ENCODE measurements at places on chromosomes 7 and 10.

GRCh38 chr10:4215485-4215884 is 430.5 kb upstream of the KLF6 start:
- no peak for DNase-seq

- DNase-seq: no peak
These were observed 352.8 kb upstream of the VSTM2A start for GRCh38 chr7:54189330-54189729.

DNA sequence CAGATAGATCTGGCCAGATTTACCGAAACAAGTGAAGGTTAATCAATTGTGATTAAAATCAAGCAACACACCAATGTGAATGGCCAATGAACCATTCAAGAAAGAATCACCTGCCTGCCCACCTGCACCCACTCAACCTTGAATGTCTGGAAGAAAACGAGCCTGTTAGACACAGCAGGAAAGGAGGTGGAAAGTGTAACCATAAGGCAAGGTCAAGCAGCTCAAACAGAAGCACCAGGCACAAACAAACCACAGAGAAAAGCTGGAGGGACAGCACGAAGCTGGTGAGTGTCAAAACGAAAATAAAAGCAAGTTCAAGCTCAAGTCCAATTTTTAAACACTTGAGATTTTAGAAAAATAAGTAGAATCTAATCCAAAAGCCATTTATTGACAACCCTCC is 64.9 kb downstream of the STEAP1B start:
- no peak for DNase-seq

GRCh38 chr7:99380032-99380822 is 5.7 kb downstream of the ARPC1B start:
- DNase-seq: no peak

DNA sequence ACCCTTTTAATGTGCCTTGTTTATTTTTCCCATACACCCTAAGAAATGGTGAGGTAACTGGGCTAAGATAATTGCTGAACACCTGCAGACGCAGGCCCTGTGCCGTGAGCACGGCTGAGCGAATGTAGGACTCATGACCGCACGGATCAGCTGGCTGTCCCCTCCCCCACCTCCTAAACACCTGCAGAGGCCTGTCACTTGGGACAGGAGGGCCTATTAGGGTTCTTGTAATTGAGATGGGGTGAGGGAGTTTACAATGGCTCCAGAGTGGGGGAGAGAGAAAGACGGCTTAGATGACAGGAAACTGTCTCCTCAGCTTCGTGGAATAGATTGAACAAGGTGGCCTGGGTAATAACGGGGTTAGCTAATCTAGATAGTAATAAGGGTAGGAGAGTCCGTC is 291.7 kb upstream of the HABP2 start:
- DNase-seq: no peak

DNA sequence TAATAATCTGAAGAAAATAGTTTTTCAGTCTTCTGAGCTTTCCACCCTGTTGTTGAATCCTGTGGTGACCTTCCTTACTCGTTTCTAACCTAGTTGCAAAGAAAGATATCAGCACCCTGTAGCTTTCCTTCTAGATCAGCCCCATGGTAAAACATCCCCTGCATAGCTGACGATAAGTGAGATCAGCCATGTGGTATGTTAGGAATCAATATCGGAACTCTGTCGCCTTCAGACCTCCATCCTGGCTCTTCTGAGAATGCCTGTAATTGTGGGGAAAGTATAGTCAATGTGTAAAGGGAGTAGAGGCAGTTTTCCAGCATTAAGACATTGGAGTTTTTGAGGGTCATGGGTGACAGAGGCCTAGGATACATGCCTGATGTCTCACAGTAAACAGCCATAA is 151.8 kb downstream of the LRRC4 start:
- no peak for DNase-seq

- DNase-seq: no peak
These were observed 11.7 kb upstream of the WAPL start for GRCh38 chr10:86533328-86533727.

DNA sequence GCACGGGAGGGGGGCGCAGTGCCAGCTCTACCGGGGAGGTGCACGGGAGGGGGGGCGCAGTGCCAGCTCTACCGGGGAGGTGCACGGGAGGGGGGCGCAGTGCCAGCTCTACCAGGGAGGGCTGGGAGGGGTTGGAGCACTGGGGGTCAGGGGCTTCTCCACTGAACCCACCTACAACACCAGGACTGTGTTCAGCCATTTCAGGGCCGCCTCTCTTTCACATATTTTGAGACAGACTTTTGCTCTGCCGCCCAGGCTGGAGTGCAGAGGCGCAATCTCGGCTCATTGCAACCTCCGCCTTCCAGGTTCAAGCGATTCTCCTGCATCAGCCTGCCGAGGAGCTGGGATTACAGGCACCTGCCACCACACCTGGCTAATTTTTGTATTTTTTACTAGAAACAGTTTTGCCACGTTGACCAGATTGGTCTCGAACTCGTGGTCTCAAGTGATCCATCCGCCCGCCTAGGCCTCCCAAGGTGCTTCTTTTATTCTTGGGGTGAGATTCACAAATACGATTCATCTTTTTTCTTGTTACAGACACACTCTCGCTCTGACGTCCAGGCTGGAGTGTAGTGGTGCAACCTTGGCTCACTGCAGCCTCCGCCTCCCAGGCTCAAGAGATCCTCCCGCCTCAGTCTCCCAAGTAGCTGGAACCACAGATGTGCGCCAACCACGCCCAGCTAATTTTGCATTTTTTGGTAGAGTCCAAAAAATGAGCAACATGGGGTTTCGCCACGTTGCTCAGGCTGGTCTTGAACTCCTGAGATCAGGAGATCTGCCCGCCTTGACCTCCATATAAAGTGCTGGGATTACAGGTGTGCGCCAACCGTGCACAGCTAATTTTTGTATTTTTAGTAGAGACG is 37.0 kb downstream of the ADAP1 start:
- DNase-seq: no peak

GRCh38 chr7:104241538-104242209 is 33.9 kb upstream of the ORC5 start:
- no peak for DNase-seq

Measured in spinal cord (tissue), 10 donors.